ENCODE measurements at places on chromosomes 11 and 22. TPM values are rescaled to one million over a fixed set of nuclear protein-coding genes. Genes with fewer than 3 reads are reported as not detected.
A peak's percentile ranks its signal among the peaks of the same experiment; 100 is the strongest.

GRCh38 chr22:30033901-30034300 lies 46.4 kb upstream of the HORMAD2 start:
- DNase-seq, result no peak

DNA sequence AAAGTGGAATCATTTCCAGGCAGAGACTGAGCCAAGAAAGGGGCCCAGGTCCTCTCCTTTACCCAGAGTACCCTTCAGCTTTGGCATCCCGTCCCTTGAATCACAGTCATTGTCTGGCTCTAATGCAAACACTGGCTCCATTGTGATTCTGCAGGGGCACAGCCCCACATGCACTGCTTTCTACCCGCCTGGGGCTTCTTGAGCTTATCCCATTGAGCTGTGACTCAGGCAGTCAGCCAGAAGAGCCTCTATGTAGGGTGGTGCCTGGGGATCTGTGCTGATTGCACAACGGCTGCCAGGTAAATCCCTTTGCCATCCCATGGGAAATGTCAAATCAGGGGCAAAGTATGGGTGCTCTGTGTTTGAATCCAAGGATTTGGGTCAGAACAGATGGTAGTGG lies 88.9 kb downstream of the RASSF10 start:
- DNase-seq, result peak; percentile 74

- no peak for DNase-seq
Measured at GRCh38 chr11:110445437-110445836, 15.7 kb downstream of the FDX1 start.

GRCh38 chr22:22508274-22509176 lies at the start of gene ZNF280B:
Gene ZNF280B, minus strand, starts transcription at chr22:22508742. Its CDS starts 19,344 bp downstream, at chr22:22489398.
- peak; percentile 89 for DNase-seq

DNA sequence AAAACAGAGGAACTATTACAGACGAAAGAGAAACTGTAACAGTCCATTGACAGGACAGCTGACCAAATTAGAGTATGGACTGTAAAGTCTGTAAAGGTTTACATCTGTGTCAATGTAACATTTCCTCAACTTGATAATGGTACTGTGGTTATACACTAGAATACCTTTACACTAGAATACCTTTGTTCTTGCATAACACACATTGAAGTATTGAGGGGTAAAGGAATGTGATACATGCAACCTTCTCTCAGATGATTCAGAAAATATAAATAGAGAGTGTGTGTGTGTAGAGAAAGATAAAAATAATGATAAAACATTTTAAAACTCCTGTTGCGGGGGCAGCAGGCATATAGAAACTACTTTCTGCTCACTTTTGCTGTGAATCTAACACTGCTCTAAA lies 5.6 kb upstream of the EEF1G start:
- DNase-seq, result no peak

DNA sequence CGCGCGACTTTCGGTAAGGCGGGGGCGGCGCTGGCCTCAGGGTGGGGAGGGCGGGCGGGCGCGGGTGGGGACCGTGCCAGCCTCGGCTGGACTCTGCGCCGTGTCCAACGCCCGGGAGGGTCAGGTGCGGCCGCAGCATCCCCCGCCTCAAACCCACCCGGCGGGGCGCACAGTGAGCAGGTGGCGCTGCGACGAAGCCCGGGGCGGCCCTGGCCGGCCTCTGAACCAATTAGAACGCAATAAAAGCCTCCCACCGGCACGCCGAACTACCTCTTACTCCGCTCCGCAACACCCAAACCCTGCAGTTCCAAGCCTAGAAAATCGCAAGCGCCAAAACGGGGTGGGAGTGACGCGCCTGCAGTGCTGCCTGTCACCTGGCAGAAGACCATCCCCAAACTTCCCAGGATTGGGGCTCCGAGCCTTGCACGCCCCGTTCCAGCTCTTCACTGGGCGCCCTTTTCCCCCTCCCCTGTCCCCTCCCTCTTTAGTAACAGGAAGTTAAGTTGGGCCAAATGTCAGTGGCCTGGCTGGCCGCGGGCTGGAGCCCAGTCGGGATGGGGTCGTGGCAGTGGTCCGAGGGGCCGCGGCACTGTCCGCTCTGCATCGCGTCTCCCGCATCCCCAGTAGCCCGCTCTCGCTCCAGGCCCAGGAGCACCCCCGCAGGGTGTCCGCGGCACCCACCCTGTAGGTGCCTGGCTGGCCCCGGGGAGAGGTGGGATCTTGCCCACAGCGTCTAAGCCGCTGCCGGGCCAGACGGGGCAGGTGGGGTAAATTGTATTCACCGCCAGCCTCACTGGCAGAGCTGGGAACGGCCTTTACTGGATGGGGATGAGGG lies 541 bp downstream of the MICAL2 start:
- no peak for DNase-seq

DNA sequence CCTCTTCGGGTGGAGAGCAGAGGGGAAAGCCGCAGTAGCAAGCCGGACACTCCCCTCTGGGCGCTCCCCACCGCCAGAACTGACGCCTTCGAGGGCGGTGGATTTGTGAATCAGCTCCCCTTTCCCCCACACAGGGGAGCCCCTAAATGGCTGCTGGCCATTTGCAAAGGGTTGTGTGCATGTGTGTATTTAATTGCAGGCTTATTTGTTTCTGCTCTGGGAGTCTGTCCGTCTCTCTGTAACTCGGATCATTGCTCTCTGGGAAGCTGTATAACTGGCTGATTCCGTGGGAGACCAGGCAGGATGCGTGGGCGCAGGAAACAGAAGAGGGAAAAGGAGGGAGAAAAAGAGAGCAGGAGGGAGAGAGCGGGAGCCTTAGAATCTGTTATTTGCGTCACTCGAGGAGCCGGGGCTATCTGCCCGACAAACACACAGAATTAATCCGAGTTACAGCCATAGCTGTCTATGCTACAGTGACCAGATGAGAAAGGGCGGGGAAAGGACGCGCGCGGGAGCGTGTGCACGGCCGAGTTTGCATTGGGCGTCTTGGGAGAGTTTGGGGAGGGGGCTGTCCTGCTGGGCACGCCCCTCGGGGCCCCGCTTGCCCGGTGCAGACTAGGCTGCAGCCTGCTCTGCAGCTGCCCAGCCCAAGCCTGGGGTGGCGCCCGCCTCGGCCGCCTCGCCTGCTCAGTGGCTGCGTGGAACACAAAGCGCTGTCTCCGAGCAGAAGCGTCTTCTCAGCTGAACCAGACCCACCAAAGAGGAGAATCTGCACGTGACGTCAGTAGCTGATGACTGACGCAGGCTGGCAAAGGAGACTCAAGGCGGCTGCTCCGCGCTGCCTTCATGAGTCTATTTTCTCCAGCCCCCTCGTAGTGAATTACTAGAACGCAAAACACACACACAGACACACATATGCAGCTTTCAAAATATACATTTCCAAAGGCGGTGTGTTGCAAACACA lies 105.3 kb upstream of the HSD17B12 start:
- DNase-seq, result peak; percentile 81

- DNase-seq, result no peak
Measured at GRCh38 chr11:34251589-34251980, 106.2 kb downstream of the ABTB2 start.

GRCh38 chr22:40817737-40818136 lies 1.4 kb downstream of the SLC25A17 start:
- no peak for DNase-seq

- peak; percentile 48 for DNase-seq
Measured at GRCh38 chr11:78420796-78421209, 3.2 kb upstream of the GAB2 start.

DNA sequence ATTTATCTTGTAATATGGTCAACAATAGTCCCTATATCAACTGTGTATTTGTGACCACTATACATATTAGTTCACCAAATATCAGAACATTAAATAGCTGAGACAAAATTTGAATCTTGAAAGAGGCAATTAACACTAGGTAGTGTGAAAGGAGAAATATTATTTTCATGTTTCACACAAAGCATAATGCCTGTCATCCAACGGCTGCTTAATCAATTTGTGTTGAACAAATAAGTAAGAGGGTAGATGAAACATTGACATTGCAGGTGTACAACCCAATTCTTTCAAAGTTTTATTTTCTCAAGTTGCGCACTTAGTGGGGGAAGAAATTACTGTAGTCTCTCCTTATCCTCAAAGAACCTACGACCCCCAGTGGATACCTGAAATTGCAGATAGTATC lies 3.4 kb upstream of the OR8I2 start:
- DNase-seq, result no peak

- DNase-seq, result no peak
Measured at GRCh38 chr11:9834291-9834690, 170.4 kb downstream of the SWAP70 start.

DNA sequence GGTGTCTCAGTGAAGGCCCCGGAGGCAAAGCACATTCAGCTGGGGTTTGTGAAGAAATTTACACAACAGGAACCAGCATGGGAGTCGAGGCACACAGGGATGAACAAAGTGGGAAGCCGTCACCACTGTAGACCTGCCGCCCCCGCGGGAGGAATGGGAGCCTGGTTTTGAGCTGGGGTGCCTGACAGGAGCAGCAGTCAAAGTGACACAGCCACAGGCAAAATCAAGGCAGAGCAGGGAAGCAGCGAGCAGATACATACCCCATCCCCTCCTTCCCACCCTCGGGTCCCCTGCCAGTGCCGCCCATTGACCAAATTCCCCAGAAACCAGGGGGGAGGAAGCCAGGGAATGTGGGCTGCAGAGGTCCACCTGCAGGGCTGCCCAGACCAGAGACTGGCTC lies 20.8 kb downstream of the P2RX3 start:
- no peak for DNase-seq

- DNase-seq, result no peak
Measured at GRCh38 chr22:36728505-36728904, 25.0 kb upstream of the CACNG2 start.

ANAPC15 gene
- 13.5 TPM for total RNA-seq

SEC14L6 gene
- total RNA-seq, result 0.21 TPM

MYRF gene
- total RNA-seq, result 1.4 TPM

GAL gene
- not detected for total RNA-seq

ADM2 gene
- total RNA-seq, result 0.92 TPM
